NCI-H2029 (cell line): ENCODE measurements at places on chromosomes 13 and 19.

DNA sequence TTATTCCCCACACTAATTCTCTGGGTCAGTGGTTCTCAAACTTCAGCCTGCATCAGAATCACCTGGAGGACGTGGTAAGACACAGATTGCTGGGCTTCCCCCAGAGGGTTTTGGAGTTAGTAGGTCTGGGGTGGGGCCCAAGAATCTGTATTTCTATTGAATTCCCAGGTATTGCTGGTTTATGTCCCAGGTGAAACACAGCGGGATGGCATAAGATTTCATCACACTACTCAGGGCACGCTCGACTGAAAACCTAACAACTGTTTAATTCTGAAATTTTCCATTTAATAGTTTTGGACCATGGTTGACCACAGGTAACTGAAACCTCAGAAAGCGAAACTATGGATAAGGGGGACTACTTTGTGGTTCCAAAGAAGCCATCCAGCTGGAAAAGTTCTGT is 6.5 kb downstream of the MLNR start:
- DNase-seq: no peak

- no peak for DNase-seq
Measured at GRCh38 chr13:42894765-42895243, 97.2 kb downstream of the EPSTI1 start.

DNA sequence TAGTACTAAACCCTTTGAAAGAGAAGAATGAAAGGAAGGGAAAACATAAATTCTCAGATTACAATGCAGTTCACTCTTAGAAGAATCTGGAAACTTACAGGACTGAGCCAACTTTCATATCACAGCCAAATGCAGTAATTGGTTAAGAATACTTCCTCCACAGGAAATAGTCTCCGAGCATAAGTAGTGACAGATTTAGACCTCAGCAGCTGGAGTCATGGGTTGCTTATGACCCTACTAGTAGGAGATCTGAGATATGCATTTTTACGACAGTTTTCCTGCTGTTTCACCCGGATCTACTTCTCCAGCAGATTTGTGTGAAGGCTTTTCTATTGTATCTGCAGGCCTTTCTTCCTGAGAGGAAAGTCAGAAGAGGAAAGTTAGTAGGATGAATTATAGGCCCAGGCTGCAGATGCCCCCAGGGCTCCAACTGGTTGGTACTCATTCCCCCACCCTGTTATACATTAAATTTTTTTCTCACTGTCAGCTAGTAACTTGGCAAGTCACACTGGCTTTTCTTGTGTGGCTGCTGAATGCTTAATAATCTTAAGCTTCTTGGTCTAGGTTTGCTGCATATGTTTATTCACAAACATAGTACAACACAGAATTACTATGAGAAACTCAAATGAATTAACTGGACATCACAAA is 1241.5 kb upstream of the MIR17HG start:
- DNase-seq: no peak

DNA sequence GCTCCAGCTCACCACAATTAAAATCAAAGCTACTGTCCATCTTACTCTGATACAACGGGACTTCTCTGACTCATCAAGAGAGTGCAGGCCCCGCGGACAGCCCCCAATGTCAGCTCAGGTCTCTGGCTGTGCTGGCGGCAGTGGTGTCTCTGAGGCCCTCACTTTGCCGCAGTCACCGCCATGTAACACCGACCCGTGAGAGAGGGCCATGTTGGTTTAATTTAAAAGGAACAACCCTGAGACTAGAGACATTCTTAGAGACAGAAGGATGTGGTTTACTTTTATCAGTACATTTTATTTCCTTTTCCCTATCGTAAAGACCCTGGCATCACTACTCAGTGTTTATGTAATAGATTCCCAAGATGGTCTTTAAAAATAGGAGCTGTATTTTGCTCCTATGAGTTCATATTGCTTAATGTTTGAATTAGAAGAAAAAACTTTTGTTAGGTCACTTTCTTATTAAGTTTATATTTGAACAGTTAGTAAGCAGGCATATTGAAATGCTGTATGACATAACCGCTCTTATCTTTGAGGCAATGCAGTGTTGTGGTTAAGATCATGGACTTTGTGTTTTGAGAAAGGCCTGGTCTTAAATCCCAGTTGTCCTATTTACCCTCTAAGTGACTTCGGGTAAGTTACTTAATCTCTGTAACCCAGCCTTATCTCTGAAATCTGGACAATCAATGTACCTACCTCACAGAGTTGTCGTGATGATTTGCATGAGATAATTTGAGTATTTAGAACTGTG is 23.4 kb downstream of the DGKH start:
- no peak for DNase-seq

DNA sequence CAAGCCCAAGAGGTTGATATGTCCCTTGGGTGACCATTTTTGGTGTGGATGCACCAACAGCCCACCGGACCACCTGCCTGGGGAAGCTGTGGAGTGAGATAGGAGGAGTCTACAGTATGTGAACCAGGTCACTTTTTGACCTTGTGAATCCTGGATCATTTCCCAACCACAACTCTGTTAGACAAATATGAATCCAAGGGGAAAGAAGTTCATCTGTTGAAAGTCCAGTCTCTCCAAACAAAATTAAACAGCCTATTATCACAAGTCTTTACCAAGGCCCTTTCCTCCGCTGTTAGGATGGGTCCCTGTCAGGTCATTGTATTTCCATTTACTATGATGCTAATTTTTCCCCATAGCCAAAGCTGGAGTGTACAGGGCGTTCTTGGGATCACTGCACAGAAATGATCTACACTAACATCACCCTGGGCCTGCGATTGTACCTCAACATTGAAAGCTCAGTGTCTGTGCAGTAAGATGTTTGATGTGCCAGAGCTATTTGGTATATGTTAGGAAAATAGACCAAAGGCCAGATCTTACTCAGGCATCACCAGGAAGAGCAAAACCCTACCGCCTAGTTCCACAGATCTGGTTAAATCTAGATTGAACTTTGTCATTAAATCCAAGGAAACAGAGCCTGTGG is 117.1 kb downstream of the STARD13 start:
- no peak for DNase-seq

DNA sequence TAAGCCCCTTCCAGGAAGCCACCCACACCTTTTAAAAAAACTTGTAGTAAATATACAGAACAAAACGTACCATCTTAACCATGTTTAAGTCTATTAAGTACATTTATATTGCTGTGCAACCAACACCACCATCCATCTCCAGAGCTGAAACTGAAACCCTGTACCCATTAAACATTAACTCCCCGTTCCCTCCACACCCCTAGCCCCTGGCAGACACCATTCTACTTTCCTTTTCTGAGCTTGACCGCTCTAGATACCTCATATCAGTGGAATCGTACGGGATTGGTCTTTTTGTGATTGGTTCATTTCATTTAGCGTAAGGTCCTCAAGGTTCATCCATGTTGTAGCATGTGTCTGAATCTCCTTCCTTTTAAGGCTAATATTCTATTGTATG is 13.0 kb upstream of the SPATA13 start:
- no peak for DNase-seq
